ENCODE measurements at places on chromosomes 4 and X.
A peak's percentile ranks its signal among the peaks of the same experiment; 100 is the strongest.

- DNase-seq = no peak
These were observed 409.2 kb downstream of the TLL1 start for GRCh38 chr4:166282081-166282770.

GRCh38 chrX:11528623-11529022 lies 137.1 kb downstream of the ARHGAP6 start:
- no peak for DNase-seq

GRCh38 chr4:119765951-119766350 lies 137.3 kb upstream of the PDE5A start:
- no peak for DNase-seq

- no peak for DNase-seq
These were observed 141.9 kb upstream of the TECRL start for GRCh38 chr4:64551125-64551524.

DNA sequence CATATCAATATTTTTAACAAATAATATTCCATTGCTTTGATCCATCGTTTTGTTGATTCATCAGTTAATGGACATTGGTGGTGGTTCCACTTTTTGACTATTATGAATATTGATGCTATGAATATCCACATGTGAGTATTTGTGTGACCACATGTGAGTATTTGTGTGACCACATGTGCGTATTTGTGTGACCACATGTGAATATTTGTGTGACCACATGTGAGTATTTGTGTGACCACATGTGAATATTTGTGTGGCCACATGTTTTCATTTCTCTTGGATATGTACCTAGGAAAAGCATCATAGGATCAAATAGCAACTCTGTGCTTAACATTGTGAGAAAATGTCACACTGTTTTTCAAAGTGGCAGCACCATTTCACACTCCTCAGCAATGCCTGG lies 433.6 kb upstream of the FRG1 start:
- DNase-seq = no peak

GRCh38 chrX:105999294-105999693 lies 39.2 kb downstream of the SERPINA7 start:
- no peak for DNase-seq

DNA sequence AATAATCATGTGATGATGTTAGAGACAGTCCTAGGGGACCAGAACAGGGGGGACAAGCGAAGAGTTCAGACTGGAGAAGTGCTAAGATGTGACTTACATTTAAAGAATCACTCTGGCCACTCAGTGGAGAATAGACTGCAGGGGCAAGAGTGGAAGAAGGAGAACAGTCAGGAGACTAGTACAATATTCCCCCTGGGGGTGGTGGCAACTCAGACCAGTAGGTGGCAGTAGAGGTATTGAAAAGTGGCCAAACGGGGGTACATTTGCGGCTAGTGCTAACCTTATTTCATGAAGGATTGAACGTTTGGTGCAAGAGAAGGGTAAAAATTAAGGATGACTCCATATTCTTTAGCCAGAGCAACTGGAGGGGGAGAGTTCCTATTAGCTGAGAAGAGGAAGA lies 2.7 kb upstream of the BMX start:
- DNase-seq = peak; percentile 31

GRCh38 chrX:71542825-71543224 lies 9.9 kb downstream of the OGT start:
- DNase-seq = no peak

- DNase-seq = no peak
These were observed 42.7 kb downstream of the TMEM150C start for GRCh38 chr4:82519072-82519471.

GRCh38 chr4:87864321-87864720 lies 31.6 kb downstream of the MEPE start:
- no peak for DNase-seq

DNA sequence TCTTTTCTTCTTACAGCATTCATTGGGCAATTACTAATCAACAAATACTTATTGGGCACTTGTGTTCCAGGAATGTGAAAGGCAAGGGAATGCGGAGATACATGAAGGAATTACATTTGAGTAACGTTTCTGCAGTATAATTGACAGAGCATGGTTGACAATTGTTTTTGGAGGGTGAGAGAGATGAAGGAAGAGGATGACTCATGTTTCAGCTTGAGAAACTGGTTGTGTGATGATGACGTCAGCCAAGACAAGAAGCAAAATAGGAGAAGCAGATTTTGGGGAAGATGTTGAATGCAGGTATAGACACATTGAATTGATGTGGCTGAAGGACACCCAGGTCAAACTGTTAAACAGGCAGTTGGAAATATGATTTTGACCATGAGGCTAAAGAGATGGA lies 8.0 kb upstream of the CPEB2 start:
- no peak for DNase-seq

DNA sequence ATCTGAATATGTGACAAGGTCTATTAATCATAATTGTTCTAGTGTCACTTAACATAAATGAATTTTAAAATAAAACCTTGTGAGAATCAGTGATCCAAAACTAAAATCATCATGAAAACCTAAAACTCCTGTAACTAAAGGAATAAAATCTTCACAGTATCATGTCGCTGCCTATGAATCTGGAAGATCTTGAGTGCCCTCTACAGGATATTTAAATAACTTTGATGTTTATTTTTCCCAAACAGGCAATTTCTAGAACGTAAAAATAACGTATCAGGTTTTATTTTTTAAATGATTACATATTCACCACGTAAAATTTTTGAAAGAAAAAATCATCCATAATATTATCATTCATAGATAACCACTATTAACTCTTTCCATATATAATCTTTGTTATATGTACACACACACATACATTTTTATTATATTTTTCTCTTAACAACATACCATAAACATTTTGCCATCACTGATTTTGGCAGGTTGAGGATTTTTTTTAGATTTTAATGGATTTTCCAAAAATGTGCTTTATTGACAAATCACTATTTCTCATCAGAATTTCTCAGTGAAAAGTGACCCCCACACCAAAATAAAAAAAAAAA lies 79.6 kb downstream of the COMMD8 start:
- DNase-seq = no peak

DNA sequence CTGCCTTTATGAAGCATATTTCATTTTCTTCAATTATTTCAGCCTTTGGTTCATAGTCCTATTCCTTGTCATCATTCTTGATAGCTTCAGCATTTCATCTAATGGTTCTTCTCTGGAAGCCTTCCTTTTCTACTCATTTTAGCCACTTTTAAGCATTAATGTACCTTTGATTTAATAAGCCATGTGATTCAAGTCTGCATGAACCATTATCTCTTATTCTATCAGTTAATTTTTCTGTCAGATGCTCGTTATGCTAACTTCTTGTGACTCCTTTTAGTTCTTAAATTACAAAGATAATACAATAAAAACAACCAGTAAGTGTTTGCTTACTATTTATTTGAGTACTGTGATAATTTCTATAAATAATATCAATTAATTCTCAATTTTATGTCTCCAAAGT lies 210.1 kb upstream of the MAB21L2 start:
- no peak for DNase-seq

GRCh38 chr4:7540654-7541413 lies 106.1 kb upstream of the PSAPL1 start:
- no peak for DNase-seq

- DNase-seq = no peak
These were observed 24.0 kb downstream of the RCHY1 start for GRCh38 chr4:75490155-75490554.

DNA sequence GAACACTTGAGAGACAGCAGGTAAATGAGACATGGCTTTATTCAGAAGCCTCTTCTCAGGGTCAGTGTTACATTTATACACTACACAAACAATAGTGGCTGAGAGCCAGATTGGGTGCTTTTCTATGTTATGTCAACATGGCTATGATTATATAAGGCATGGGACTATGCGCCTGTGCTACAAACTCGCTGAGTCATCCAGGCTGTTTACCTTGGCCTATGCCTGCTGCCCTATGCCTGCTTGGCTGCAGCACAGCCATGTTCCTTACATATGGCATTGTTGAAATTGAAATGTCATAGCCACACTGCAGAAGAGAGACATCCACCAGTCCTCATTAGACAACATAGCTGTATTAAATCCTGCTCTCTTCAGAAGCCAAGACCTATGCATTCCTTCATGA lies 236.3 kb upstream of the NWD2 start:
- no peak for DNase-seq

DNA sequence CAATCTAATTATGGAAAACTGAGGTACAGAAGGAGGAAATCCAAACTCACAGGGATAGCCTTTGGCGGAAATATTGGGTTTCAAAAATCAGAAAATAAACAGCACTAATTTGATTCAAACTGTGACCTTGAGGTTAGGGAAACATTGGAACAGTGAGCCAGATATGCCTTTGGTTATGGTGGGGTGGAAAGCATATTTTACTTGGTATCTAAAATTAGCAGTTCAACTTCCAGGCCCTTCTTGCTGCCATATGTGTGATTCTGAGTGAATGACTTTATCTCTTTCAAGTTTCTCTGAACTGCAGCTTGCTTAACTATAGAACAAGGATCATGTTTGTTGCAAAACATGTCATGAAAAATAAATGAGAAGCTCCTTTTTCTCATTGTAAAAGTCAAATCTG lies 240.9 kb upstream of the VEGFC start:
- no peak for DNase-seq

DNA sequence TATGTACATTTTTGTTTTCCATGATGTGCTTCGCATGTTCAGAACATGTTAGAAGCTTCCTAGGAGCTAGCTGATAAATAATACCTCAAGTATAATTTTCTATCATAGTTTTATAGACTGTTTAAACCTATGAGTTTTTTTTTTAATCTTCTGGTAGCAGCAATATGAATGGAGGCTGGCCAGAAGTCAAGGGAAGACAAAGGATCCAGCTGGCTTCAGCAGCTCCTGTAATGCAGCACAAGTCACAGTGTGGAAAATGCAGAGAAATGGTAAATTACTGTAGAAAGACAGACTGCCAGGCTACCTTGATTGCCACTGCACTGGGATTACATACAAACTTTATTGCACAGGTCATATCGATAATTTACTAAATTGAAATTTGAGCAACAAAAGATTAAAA lies 537.9 kb downstream of the IQCM start:
- no peak for DNase-seq

DNA sequence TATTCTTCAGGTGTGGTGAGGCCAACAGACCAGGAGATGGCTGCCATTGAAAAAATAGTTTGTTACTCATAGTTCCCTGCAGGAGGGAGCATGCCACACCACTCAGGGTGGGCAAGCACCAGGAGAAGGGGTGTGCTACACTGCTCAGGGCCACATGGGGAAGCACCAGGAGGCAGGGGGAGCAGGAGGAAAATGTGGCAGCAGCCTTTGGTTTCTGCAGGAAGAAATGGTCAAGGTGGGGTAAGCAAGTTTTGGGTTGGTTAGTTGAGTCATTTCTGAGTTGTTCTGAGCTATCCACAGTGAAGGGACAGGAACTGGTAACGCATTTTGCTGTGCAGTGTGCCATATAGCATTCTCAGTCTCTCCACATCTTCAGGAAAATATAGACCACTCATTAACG lies 23.8 kb downstream of the FGFBP1 start:
- DNase-seq = no peak

- no peak for DNase-seq
These were observed 133.5 kb downstream of the FAM47B start for GRCh38 chrX:35076061-35076460.

DNA sequence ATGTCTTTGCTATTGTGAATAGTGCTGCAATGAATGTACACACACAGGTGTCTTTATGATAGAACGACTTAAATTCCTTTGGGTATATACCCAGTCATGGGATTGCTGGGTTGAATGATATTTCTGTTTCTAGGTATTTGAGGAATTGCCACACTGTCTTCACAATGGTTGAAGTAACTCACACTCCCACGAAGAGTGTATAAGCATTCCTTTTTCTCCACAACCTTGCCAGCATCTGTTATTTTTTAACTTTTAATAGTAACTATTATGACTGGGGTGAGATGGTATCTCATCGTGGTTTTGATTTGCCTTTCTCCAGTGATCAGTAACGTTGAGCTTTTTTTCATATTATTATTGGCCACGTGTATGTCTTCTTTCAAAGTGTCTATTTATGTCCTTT lies 17.6 kb upstream of the DCUN1D4 start:
- no peak for DNase-seq

DNA sequence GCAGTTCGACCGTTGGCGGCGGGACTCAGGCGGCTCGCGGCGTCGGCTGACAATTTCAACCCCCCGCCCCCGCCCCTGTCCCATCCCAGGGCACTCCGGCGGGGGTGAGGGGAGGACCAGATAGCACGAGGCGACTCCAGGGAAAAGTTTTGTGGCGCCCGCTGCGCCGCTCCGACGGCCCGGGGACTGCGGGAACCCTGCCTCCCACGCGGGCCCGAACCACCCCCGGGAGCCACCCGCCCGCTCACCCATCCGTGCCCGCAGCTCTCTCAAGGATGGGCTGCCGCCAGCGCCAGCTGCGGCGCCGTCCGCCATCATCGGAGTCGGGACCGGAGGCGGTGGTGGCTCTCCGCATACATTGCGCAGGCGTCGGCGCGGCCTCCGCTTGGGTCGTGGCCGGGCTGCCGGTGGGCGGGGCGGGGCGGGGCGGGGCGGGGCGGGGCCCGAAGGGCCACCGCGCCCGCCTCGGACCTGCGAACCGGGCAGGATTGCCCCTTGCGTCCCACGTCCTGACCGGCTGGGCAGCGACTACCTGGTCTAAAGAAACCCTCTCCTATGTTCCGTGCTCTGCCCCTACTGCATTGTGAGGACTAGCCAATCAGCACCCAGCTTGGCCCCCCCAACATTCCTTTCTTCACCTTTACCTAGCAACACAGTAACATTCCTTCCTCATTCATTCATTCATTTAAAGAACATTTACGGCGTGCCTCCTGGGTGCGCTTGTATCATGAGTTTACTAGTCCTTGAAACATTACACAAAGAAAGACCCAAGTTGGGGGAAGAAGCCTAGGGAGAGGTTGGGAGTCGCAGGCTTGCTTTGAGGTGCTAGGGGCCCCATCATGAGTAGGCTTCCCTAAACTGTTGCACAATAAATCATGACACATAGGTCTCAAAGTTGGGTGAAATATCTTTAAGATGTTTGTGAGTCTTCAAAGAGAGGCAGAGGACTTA lies at the start of gene MAP7D3:
TSS of gene MAP7D3 (minus strand) at position 360 of the 951 bp plus-strand sequence. CDS start at position 318, 42 bp downstream.
- peak; percentile 72 for DNase-seq

DNA sequence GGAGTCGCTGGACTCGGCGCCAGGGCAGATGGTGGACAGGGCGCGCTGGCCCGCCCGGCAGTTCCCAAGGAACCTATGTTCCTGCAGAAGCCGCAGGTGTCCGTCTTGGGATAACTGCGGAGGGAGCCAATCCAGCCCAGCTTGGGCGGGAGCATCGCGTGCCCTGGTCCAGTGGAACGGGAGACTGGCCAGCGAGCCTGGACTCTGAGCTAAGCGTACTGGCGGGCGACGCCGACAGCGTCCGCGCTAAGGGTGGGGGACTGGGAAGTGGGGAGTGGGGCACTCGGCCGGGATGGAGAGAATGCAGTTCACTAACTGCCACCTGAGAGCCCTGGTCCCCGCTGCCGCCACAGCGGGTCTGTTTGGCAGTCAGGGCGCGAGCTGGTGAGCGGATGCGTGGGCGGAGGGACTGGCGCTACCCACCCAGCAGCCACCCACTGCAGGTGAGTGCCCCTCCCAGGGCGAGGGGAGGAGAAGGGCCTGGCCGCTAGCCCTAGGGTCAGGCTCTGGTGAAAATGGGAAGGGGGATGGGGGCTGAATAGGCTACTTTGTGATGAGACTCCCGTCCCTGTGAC lies 1.3 kb upstream of the MAMLD1 start:
- peak; percentile 20 for DNase-seq

- no peak for DNase-seq
These were observed 16.1 kb upstream of the TBC1D14 start for GRCh38 chr4:6893449-6894085.

GRCh38 chr4:6566391-6567190 lies 8.4 kb upstream of the MAN2B2 start:
- DNase-seq = no peak
